SW 1271 (cell line): ENCODE measurements at places on chromosomes 4 and X.

DNA sequence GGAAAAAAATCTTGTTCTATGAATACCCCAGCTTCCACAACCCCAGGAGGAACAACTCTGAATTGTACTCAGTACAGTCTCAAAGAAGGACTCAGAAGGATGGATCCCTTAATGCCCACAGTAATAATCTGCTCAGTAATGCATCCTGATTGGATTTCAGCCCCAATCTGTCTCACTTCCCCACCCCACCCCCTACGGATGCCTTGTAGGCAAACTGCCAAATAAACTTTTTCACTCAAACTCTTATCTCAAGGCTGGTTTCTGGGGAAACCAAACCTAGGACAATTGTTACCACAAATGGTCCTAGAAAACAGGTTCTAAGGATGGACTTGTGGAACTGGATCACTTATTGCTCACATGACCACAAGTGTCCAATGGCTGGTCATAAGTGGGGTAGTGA is 1021.8 kb upstream of the INTU start:
- no peak for DNase-seq

GRCh38 chr4:48109413-48110263 is 24.4 kb downstream of the TXK start:
- peak; percentile 6 for DNase-seq

DNA sequence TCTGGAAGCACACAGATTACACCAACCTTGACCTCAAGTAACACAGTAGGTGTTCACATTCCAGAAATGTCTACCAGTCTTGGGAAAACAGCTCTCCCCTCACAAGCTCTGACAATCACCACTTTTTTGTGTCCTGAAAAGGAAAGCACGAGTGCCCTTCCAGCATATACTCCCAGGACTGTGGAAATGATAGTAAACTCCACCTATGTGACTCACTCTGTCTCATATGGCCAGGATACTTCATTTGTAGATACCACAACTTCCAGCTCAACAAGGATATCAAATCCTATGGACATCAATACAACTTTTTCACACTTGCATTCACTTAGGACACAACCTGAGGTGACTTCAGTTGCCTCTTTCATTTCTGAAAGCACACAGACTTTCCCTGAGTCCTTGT is 46.9 kb downstream of the ADGRG4 start:
- DNase-seq: no peak

GRCh38 chr4:183797445-183798300 is 107.4 kb upstream of the STOX2 start:
- DNase-seq: no peak

- no peak for DNase-seq
Observed at GRCh38 chr4:131613086-131613823, 1535.8 kb upstream of the PCDH10 start.
